ENCODE measurements at places on chromosomes 11 and 22. TPM values are rescaled to one million over a fixed set of nuclear protein-coding genes. Genes with fewer than 3 reads are reported as not detected.

GRCh38 chr11:116344601-116345000 is 428.2 kb downstream of the BUD13 start:
- DNase-seq = no peak

GRCh38 chr11:27526535-27526934 is 20.0 kb upstream of the LIN7C start:
- no peak for DNase-seq

Gene GLYAT
- 2.6 TPM for total RNA-seq

Gene C11orf65
- total RNA-seq = 1.7 TPM

DNA sequence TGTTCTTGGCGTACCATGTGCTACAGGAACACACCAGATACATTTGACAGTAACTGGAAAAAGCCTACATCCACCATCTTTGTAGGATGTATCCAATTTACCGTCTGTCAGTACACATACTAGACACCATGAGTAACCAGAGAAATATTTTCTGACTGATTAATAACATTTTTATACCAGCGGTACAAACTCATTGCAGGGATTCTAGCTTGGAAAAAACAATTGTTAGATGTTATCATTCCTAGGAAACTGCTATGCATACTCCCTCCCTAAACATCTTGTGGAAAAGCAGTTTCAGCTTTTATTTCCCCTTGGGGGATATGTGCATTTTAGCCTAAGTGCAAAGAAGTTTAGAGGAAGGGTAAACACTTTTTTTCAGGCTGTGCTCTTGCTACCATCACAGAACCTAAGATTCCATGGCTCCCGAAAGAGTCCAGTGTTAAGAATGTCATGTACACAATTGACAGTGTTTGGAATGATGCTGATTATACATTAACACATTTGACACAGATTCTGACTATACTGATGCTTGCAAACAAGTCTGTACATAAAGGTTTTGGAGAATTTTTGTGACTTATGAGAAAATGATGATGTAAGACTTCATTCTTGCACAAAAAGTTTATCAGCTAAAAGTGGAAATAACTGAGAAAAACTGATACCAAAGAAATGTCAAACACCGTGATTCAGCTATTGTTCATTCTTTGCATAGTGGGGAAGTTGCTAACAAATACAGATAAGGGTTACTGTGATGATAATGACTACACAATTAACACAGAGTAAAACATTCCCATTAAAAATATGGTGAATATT is 23.7 kb downstream of the NCF4 start:
- DNase-seq = no peak

DNA sequence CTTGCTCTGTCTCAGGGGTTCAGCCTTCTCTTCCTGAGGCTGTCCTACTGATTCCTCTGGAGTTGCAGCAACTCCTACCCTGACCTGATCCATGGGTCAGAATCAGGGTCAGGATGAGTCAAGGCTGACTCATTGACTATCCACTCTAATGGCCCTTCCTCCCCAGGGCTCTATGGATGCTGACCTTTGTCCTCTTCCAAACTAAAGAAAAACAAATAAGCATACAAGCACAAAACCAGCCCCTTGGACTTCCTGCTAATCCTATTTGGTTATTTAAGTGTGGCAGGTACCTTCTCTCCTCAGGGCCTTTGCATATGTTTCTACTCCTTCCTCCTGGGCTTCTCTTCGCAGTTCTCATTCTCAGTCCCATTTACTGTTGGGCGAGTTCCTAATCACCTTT is 204.5 kb upstream of the NAV2 start:
- no peak for DNase-seq

DNA sequence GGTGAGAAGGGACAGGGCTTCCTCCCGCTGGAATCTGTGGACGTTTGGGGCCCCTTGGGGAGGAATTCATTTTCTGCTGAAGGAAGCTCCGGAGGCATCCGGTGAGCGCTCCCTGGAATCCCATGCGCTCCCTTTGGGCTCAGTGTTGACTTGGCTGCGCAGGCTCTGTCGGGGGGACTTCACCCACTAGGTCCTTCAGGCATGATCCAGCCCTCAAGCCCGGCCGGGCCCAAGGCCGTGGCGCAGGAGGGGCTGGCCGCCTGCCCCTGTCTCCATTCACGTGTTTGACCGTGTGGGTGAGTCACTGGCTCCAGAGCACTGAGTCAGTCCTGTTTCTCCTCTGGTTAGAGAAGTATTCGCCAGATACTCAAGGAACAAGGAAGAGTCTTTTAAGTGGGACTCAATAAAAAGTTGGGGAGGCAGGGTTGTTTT is 1.4 kb downstream of the CTTN start:
- peak; percentile 86 for DNase-seq

DNA sequence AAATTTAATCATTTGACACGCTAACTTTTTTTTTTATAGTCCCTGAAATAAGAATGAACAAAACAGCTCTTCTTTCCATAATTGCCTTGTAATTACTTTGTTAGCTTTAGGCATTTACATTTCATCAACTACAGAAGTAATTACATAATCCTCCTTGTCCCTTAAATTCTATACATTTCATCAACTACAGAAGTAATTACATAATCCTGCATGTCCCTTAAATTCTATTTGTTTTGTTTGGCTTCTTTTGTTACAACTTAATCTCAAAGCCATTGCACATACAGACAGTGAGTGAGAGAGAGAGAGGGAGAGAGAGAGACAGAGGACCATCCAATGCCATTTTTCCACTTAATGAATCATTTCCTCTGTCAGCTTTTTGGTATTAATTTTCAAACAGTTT is 873.2 kb downstream of the METTL15 start:
- DNase-seq = no peak

DNA sequence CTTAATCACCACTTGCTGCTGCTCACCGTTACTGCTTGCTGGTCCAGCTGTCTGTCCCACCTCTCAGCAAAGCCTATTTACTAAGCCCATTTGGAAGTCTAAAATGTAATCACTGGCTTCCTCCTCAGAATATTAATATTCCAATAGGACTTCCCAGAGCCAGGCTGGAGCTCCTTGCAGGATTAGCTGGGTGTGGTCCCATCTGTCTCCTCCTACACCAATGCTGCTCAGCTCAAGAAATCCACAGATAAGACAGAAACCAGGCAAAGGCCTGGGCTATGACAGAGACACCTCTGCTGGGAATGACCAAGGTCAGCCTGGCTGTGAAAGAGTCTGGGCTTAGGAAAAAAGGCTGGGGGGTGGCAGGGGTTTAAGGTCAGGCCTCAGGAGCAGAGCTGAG is 317.8 kb downstream of the BUD13 start:
- DNase-seq = no peak

DNA sequence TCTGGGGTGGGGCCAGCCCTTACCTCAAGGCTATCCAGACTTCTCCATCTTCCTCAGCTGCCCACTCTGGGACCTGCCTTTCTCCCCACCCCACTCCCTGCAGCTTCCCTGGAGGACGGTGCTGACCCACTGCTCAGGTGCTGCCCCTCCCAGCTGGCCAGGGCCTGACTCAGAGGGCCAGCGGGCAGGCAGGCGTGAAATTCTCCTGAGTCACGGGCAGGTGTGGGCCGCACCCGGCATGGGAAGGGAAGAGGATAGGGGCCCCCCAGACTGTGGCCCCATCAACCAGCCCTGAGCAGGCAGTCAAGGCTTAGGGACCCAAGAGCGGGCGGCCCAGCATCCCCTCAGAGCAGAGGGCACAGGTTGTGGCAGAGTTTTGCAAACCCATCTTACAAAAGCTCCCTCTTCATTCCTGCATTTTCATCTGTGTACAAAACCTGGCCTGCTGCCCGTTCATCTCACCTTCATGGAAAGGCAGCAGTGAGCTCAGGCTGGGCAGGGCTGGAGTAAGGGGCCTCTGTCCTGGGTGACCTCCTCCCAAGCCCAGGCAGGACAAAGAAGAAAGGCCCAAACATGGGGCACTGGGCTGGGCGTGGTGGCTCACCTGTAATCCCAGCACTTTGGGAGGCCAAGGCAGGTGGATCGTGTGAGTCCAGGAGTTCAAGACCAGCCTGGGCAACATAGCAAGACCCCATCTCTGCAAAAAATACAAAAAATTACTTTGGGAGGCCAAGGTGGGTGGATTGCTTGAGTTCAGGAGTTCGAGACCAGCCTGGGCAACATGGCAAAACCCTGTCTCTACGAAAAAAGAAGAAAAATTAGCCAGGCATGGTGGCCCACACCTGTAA is 6.1 kb downstream of the RHOD start:
- DNase-seq = no peak

Gene SCGB2A2
- total RNA-seq = not detected

Gene OR51B2
- 0.40 TPM for total RNA-seq

Gene HORMAD2
- total RNA-seq = not detected

Gene BAIAP2L2
- 1.6 TPM for total RNA-seq

DNA sequence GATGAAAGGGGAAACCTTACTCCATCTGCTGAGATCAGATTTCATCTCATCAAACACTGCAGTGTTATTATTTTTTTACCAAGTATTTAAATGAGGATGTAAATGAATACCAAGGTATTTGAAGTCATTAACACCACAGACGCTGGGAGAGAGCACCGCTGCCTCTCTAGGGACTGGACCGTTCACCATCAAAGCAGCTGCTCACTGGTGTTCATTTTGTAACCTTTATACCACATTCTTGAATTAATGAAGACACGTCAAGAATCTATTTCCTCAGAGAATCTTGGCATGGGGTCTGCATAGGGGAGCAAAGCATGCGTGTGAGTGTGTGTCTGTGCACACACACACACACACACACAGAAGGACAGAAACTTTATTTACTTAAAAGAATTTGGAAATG is 15.6 kb downstream of the SIAE start:
- no peak for DNase-seq

DNA sequence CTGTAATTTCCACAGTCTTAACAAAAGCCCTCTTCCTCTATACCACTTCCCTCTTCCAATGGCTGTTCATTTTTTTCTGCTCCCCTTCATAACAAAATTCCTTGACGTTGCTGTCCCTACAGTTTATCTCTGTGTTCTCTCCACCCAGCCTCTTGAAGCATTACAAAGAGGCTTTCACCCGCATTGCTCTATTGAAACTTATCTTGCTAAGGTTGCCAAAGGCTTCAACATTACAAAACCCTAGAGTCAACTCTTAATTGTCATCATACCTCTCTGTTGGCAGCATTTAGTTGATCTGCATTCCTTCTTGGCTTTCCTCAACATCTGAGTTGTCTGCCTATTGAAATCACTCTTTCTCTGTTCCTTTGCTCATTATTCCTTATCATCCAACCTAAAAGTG is 1055.7 kb downstream of the JRKL start:
- DNase-seq = no peak

- DNase-seq = no peak
Observed at GRCh38 chr11:118442908-118443589, 6.8 kb downstream of the KMT2A start.

Gene C11orf16
- total RNA-seq = not detected

Gene SLC17A6
- not detected for total RNA-seq

GRCh38 chr11:108500721-108501120 is 2.5 kb upstream of the POGLUT3 start:
- DNase-seq = no peak

DNA sequence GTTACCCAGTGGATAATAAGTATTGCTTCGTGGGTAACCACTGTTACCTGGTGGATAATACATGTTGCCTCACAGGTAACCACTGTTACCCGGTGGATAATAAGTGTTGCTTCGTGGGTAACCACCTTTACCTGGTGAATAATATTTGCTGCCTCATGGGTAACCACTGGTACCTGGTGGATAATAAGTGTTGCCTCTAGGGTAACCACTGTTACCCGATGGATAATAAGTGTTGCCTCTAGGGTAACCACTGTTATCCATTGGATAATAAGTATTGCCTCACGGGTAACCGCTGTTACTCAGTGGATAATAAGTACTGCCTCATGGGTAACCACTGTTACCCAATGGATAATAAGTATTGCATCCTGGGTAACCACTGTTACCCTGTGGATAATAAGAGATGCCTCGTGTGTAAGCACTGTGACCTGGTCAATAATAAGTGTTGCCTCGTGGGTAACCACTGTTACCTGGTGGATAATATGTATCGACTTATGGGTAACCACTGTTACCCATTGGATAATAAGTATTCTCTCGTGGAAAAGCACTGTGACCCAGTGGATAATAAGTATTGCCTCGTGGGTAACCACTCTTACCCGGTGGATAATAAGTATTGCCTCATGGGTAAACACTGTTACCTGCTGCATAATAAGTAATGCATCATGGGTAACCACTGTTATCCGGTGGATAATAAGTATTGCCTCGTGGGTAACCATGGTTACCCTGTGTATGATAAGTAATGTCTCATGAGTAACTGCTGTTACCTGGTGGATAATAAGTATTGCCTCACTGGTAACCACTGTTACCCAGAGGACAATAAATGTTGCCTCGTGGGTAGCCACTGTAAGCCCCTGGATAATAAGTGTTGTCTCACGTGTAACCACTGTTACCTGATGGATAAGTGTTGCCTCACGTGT is 20.1 kb upstream of the NXPE4 start:
- no peak for DNase-seq

Gene MIEF1
- total RNA-seq = 19.0 TPM
